ENCODE measurements at places on chromosomes 12 and 14.

DNA sequence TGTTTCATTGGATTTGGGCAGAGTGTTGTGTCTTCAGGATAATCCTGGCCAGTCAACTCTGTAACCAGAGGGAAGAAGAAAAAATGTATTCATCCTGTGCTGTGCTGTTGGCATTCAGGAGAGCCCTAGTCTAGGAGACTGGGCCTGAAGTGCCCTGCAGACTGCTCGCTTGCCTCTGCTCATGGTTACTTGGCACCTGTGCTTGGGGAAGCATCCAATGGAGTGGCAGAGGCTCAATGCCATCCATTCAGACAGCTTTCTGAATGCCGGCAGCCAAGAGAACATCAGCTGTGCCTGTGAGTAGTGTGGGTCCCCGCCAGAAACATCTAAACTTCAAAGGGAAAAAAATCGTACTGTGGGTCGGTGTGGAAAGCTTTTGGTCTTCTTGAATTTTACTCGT is 124.2 kb downstream of the SRGAP1 start:
- no peak for DNase-seq

DNA sequence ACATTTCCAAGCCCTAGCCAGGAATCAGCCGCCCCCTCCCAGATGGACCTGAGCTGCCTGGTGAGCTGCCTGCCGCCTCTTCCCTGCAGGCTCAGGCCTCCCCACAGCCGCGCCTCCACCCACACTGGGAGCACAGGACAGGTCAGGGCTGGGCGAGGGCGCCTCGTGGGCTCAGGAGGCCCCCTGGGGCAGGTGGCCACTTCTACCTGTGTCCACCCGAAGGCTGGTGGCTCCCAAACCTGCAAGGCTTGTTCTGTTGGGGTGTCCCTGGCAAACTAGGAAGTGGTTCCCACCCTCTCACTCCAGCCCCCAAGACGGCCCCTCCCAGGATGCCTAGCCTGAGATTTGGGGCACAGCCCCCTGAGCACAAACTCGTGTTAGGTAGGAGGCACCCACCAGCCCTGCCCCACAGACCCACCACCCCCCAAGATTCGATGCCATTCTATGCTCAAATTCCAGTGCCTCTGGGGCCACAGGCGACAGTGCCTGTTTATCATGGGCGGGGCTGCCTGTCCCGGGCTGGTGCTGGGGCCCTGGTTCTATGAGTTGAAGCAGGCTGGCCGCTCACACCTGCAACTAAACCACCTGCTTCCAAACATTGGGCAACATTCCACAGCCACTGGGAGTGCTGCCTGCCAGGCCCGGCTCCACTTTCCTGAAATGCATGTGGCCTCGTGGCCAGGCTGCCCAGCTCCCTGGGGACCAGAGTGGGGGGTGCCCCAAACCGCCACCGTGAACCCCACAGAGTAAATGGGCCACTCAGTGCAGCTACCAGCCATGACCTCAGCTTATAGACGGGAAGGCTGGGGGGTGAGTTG is 6.8 kb downstream of the MMP17 start:
- DNase-seq = no peak

- no peak for DNase-seq
Observed at GRCh38 chr12:86275356-86275755, 19.2 kb upstream of the MGAT4C start.

DNA sequence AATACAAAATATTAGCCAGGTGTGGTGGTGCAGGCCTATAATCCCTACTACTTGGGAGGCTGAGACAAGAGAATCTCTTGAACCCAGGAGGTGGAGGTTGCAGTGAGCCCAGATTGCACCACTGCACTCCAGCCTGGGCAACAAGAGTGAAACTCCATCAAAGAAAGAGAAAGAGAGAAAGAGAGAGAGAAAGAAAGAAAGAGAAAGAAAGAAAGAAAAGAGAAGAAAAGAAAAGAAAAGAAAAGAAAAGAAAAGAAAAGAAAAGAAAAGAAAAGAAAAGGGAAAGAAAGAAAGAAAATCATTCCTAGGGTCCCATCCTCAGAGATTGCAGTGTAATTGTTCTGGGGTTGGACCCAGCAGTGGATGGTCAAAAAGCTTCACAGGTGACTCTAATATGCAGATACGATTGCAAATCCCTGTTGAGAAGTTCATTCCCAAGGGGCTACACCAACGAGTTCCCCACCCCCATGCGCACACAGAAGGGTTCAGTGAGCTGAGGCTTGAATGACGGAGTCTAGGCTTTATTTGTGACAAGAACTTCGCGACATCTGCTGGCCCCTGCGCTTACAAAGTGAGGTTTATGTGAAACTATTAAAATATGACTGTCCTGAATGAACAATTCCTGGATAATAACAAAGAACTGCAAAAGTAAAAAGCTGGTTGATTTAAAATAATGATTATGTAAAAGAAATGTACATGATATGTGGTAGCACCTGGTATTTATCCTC is 17.4 kb upstream of the RNASE12 start:
- DNase-seq = no peak

DNA sequence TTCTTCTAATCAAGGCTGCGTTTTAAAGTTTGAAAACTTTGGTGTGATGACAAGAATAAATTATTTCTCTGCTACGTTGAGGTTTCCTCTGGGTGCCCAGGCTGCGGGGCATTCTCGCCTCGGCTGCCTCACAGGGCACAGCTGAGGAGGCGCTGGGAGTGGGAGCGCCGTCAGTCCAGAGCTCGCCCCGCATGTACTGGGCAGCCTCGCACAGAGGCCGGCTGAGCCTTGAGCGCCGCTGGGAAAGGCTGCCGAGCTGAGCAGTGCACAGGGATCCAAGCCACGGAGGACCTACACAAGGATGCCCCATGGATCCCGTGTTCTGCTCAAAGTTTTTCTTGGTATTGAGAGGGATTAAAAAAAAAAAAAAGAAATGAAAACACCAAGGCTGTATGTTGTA is 11.6 kb downstream of the RFX4 start:
- no peak for DNase-seq

DNA sequence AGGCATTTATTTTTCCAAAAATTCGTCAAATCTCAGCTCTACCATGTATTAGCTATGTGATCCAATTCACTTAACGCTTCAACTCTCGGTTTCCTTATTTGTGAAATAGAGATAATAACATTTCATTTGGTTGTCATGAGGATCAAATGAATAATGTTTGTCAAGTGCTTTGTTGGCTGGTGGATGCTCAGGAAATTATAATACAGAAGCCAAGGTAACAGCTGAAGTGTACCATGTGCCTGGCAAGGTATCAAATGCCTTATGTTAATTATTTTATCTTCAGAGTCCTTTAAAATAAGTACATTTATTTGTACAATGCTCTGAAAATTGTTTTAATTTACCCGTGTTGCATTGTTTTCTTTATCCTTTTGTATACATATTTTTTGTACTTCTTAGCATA is 6.1 kb upstream of the PRKCH start:
- DNase-seq = no peak

DNA sequence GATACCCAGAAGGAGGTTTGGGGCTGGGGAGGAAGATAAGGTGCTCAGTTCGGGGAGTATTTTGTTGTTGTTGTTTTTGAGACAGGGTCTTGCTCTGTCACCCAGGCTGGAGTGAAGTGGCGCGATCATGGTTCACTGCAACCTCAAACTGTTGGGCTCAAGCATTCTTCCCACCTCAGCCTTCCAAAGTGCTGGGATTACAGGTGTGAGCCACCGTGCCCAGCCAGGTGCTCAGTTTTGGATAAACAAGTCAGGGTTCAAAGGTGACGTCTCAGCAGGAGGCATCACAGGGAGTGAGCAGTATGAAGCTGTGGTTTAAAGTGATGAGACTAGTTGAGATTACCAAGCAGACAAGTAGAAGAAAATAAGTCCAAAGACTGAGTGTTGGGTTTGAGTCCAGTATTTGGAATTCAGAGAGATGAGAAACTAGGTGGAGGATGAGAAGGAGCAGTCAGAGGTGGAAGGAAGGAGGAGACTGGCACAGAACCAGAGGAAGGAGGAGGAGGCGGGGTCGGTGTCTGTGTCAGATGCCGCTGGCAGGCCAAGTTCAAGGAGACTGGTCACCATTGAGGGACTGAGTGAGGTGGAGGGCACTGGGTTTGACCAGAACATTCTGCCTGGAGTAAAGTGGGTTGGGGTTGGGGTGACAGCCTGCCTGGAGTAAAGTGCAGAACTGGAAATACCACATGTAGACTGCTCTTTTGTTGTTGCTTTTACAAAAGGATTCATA is 16.1 kb downstream of the SLC35E3 start:
- no peak for DNase-seq

DNA sequence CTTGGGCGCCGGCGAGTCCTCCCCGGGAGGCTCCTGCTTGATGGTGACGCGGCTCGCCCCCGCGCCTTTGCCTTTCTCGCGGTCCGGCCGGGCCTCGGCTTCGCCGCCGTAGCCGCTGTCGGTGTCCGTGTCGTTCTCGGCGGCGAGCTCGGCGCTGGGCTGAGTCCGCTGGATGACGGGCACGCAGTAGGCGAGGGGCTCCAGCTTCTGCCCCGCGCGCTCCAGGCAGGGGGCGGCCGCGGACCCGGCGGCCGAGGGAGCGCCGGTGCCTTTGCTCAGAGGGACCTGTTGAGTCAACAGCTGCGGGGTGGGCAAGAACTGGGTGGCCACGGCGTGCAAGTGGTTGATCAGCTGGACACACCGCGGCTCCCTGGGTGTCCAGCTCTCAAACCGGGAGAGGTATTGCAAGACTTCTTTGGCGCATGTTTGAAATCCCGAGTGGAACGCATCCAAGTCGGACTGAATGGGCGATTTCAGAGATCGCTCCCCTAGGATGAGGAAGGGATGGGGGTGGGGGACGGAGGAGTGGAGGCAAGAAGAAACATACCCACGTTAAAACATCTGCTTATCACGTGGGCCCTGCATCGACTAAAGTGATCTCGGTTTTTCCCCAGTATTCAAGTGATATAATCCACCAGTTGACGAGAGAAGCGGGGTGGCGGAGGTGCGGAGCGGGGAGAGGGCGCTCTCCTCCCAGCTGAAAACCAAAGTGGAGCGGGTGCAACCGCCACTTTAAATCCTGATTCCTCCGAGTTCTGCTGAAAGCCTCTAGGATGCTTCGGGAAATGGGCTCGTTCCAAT is 2.0 kb downstream of the BHLHE41 start:
- peak; percentile 15 for DNase-seq

DNA sequence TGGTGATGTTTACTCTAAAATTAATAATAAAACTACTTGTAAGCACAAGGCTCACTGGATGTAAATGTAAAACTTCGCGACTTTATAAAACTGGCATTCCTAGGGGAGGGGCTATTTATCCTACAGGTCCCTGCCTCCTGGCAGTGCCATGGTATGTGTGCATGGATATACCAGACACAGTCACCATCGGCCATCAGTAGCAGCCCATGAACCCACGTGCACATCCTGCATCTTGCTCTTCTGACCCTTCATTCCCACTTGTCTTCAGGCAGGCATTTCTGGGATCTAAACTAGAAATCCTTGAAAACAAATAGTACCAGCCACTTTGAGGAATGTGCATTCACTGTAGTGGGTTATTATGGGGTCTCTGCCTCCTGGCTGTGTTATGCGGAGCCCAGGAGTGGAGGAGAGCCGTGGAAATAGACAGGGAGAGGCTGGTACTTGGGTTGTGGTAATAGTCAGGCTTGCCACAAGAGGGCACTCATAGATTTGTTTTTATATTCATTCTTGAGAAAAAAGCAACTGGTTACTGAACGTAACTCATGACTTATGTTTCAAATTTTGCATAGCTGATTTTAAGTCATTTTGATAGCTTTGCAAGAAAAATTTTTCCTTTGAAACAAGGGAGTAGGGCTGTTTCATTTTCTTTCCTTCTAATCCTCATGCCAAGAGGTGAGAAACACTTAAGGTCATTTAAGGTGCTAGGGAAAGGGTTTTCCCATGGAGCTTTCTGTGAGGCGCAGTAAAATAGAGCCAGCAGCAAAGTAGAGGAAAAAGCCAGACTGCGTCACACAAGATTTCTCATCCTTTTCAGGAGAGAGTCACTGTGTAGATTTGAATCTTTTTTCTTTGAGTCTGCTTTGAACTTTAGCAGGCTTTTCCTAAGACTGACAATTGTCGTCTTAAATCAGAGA is 17.4 kb upstream of the GALNT16 start:
- peak; percentile 15 for DNase-seq

- no peak for DNase-seq
Observed at GRCh38 chr12:8855891-8856290, 33.5 kb downstream of the A2ML1 start.

- DNase-seq = no peak
Observed at GRCh38 chr14:74852922-74853530, 22.9 kb downstream of the PROX2 start.

DNA sequence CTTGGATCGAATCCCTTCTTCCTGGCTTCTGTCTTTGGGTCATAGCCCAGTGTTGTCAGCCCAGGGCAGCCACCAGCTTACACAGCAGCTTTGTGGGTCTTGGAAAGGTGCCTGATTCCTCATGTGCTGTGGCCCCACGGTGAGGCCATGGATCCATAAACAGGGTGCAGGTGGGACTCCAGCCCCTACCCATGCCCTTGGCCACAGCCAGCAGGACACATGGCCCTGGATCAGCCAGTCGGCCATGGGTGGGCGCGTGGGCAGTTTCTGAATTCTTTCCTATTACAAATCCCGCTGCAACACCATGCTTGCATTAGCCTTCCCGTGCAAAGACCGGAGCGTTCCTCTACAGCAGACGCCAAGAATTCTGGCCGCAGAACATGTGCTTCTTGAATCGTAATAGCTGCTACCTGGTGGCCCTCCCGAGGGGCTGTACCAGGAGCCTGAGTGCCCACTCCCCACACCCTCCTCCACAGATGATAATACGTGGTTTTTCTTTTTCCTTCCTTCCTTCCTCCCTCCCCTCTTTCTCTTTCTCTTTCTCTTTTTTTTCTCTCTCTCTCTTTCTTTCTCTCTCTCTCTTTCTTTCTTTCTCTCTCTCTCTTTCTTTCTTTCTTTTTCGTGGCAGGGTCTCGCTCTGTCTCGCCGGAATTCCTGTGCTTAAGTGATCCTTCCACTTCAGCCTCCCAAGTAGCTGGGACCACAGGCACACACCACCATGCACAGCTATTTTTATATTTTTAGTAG is 2.9 kb upstream of the MMP17 start:
- DNase-seq = no peak

GRCh38 chr12:109347589-109347988 is at the start of gene MYO1H:
Gene MYO1H (plus strand): TSS chr12:109347900. CDS start chr12:109347961, 61 bp downstream.
- DNase-seq = no peak

DNA sequence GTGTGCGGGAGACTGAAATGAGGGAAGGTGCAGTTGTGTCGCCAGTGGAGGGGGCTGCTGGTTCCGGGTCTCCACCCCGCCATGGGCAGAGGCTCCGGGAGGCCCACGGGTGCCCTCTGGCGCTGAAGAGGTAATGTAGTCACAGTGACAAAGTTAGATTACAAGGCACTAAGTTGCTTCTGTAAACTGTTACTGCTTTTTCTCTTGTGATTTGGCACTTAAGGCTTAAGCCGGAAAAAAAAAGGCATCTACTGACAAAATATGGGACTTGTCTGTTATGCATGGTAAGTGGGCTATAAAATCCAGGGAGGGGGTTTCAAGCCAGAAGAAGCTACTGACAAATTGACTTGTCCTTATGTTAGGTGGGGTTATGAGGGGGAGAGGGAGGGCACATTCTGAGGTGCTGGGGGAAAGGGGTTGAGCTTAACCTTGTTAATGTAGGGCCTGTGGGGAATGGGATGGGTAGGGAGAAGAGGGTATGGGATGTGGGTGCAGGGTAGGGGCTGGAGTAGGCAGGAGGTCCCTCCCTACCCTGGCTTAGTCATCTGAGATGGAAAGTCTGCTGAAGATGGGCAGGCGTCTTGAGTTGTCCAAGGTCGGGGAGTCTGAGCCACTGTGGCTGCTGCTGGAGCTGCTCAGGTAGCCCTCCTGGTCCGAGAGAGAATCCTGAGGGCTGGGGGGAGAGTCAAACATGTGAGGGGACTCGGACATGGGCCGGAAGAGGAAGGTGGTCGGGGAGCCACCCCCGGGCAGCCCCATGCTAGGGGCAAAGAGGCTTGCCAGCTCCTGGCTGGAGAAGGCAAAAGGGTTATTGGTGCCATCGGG is 3.7 kb downstream of the ZFP36L1 start:
- peak; percentile 77 for DNase-seq
